ENCODE measurements at places on chromosomes 7 and 10.

GRCh38 chr10:79335094-79335469, 12.2 kb upstream of the PPIF start:
- no peak for DNase-seq

- no peak for DNase-seq
Measured at GRCh38 chr7:34073676-34074075, 168.3 kb downstream of the BMPER start.

DNA sequence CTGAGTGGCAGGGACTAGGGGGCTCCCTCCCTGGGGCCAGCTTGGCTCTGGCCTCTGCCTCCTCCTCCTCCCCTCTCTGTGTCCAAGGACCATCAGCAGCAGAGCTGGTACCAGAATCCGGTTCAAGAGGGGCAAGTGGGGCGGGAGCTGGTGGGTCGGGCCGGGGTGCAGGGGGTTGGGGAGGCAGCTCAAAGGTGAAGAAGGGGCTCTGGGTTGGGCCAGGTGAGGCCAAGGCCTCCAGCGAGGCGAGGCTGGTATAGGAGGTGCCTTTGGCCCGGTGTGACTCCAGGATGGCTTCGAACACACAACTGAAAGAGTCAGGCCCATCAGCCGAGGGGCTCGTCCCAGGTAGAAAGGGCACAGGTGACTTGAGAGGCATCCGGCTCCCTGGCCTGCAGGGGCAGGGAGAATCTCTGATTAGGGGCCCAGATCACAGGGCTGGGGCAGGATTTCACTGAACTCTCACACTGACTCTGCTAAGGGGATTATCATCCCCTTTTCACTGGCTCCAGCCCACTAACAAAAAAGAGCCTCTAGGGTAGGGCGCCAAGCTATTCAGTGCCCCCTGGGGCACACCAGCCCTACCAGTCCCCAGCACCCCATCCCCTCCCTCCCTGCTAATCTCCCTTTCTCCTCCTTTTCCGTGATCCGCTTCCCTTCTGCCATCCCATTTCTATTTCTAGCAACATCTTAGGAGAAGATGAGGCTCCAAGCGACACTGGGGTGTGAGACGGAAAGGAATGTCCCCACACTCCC, 4.6 kb downstream of the PSD start:
- DNase-seq = no peak

DNA sequence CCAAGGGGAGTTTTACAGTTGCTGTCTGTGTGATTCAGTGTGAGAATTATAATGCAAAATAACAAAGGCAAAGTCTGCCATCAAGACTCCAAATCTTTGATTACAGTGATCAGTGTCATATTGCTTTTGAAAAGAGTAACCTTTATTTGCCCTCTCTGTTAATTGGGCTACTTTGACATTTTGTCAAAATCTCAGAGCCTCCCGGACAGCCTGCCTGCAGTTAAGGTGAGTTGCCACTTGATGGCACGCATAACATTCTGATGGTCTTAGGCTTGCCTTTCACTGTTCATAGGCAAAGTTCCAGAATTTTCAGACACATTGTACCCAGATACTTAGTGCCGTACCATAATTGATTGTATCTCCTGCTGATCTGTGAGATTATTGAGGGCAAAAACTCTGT, 253.5 kb downstream of the ABCA13 start:
- DNase-seq = no peak

GRCh38 chr10:54800741-54801421, at the start of gene PCDH15:
Gene PCDH15, minus strand, starts transcription at chr10:54801231. Its CDS starts 136,969 bp downstream, at chr10:54664262.
- DNase-seq = no peak

GRCh38 chr10:102831322-102832071, 5.7 kb downstream of the CYP17A1 start:
- no peak for DNase-seq

DNA sequence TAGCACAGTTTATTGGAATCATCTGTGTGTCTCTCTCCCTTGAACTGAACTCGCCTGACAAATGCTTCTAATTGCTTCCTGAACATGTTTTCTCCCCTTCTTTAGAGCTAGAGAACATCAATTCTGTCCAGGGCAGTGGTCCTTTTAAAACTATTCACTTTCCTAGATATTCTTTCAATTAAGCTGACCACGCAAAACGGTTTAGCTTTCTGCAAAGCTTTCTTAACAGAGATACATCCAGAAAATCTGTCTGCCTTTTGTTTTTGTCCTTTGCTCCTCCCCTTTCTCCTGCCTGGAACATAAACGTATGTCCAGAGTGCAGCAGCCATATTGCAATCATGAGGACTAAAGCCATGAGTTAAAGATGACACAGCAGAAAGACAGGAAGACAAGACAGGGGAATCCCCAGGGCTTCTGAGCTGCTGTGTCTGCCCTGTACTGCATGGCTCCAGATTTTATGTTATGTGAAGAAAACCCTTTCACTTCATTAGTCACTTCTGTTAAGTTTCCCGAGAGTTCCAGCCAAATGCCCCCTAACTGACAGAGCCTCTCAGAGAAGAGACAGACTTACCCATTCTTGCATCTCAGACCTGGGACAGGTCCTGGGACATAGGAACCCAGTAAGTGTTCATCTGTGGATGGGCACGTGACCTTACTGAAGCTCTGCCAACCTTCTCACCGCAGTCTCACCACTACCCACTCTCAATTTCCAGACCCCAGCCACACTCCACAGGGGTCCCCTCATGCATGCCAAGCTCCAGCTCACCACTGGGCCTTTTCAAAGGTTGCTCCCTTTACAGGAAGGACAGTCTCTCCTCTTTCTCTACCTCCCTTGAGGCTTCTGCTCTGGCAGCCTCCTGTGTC, 35.0 kb upstream of the CPXM2 start:
- no peak for DNase-seq

DNA sequence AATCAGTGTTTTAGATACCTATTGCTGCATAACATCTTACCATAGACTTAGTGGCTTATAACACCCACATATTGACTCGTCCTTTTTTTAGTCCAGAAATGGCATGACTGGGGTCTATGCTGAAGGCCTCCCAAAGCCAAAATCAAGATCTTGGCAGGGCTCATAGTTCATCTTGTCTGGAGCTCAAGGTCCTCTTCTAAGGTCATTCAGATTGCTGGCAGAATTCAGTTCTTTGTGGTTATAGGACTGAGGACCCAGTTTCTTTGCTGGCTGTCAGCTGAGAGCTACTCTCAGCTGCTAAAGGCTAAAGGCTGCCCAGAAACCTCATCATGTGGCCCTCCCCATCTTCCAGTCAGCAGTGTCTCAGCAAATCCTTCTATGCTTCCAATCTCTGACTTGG, 165.5 kb downstream of the FAM107B start:
- no peak for DNase-seq
